ENCODE measurements at places on chromosomes 2 and 18.

- DNase-seq, result no peak
These were observed 478.4 kb upstream of the HS6ST1 start for GRCh38 chr2:128797092-128797491.

GRCh38 chr2:239103125-239104098 lies 255.5 kb downstream of the TWIST2 start:
- no peak for DNase-seq

DNA sequence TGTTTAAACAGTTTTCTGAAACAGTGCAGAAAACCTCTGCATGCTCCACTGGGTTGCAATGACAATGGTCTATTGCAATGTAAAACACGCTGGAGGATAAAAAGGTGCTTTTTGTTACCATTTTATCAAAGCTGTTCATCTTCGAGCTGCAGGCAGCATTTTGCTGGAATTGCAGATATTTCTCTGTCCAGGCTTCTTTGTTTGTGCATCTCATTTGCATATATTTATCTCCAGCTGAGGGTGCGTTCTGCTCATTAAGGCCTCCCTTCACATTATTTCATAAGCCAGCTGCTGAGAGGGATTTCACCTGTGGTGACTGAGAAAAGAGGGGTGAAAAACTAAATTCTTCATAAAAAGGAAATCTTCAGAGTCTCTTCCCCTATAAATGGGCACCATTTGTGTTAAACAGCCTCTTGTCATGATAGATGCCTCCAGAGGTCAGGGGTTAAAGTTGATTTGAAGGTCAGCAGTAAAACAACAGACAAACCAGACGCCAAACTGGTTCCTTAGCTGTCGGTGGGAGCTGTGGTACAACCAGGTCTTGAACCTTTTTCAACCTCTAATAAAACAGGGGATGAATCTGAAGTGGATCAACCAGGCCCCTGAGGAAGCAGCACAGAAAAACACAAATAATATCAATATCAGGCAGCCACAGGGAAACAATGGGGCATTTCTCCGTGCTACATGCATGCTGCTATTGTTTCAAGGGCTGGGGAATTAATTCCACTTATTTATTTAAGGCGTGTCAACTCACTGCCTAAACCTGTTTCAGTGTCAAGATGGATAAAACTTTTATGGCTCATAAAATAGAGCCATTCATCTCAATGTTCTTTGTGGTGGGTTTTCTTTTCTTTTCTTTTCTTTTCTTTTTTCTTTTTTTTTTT lies 265.1 kb downstream of the MEIS1 start:
- no peak for DNase-seq

DNA sequence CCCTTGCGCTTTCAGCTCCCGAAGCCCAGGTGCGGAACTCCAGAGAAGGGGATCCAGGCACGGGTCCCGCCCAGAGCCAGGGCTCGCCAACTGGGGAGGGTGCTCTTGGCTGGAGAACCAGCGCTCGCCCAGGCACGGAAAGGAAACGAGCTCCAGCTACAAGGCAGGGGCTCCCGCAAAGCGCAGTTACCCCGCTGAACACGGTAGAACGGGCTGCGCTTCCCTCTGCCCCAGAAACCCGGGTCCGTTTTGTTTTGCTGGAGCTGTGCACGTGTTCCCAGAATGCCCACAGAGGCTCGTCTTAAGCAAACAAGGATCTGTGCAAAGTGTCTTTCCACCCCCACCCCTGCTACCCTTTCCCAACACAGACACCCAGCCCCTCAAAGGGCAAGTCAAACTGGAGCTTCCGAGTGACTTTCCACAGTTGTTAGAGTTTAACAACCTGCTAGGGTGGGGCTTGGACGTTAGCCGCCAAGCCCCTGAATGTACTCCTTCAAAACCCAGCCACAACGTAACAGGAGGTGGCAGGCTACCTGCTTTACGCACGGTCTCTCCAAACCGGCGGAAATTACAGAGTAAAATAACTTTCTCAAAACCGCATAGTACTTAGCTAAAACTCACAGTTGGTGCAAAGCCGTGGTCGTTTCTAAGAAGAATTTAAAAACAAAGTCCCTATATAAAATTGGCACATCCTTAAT lies 775 bp downstream of the RNF125 start:
- DNase-seq, result peak; percentile 67

DNA sequence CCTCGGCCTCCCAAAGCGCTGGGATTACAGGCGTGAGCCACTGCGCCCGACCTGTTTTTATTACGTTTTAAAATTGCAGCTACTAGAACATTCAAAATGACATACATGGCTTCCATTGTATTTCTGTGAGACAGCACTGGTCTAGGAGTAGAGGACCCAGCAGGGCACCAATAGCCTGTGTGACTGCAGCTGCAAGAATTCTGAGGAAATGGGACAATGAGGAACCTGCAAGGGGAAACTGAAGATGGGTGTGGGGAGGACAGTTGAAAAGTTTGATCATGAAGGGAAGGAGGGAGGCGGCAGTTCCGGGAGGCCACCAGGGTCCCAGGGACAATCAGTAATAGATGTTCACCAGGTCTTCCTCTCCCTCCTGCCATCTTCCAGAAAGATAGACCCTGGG lies 13.9 kb upstream of the DNPEP start:
- no peak for DNase-seq

GRCh38 chr18:71784777-71785176 lies 759.4 kb downstream of the CBLN2 start:
- peak; percentile 2 for DNase-seq

GRCh38 chr2:108351889-108352288 lies 25.9 kb upstream of the SULT1C4 start:
- DNase-seq, result no peak

- no peak for DNase-seq
These were observed 20.3 kb downstream of the CAD start for GRCh38 chr2:27237341-27237945.

All from CD4-positive, alpha-beta T cell treated with Interleukin-6 for 4 hours (primary cell).